Stimulated activated CD8-positive, alpha-beta memory T cell treated with anti-CD3 and anti-CD28 coated beads, Interleukin-7, amount 100 ng/mL, for 1 hour (primary cell): ENCODE measurements at places on chromosomes 3 and 15.

DNA sequence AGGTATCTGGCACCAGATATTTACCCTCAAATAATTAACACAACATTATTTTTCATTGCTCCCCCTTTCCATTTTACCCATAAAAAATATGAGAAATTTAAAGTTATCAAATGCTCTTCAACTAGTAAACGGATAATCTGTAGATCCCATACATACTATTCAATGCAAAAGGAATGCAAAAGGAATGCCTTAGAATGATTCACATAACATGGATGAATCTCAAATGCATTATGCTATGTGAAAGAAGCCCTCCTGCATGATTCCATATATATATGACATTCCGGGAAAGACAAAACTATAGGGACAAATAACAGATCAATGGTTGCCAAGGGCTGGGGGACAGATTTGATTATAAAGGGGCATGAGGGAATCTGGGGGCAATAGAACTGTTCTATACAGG lies 195.7 kb downstream of the STT3B start:
- no peak for DNase-seq

DNA sequence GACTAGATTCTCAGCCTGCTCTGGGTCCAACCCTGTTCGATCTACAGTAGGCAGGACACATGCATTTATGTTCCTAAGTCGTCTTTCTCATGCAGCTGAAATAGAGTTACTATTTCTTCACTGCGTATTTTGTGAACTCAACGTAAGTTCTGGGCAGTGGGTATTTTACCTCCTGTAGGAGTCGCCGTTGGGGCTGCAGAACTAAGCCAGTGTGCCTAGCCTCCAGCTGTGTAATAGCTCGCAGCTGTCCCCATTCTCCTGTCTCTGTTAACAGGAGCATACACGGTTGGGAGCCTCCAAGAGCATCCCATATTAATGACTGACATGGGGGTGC lies 58.4 kb upstream of the HRH1 start:
- no peak for DNase-seq

GRCh38 chr3:125146626-125147490 lies 65.7 kb downstream of the SLC12A8 start:
- no peak for DNase-seq

- no peak for DNase-seq
Measured at GRCh38 chr3:38640661-38641452, 8.6 kb downstream of the SCN5A start.

DNA sequence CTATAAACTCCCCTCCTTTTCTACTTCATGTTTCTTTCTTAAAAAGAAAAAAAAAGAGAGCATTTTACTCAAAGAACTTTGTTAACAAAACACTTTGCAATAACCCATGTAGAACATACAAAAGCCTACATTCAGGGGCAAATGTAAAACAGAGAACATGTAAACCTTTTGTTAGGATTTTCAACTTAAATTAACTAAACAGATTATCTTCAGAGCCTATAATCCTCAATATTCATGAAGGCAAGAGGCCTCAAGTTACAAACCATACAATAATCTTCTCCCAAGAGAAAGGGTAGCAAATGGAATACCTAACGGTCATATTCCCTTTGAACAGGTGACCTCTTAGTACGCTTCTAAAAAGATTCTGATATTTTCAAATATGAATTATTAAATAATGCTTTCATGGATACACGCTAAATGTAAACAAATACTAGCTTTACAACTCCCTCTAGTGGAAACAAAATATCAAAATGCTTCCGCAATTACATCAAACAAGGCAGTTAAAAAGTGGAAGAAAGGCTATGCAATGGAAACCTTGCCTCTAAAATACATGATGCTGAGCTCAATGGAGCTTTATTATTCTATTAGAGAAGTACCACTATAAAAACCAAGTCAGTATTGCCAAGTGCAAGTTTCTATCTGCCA lies 9.9 kb downstream of the CEP152 start:
- DNase-seq, result no peak

DNA sequence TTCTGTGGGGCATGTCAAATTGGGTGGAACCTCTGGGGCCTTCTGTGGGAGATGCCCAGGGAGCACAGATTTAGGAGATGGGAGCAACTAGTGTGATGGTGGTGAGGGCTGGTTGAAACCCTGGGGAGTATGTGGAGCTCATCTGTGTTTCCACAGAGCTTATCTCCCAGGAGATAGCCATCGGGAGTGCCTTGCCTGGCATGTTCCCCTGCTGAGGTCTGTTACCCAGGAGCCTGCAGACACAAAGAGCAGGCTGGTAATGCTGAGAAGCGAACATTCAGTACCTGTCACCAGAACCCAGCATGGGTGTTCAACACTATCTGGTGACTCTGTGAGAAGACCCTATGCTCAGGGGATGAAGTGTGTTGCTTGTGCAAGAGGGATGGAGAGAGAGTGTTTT lies 85.0 kb downstream of the CLSTN2 start:
- DNase-seq, result no peak

GRCh38 chr15:79067969-79068368 lies 22.6 kb downstream of the RASGRF1 start:
- no peak for DNase-seq

DNA sequence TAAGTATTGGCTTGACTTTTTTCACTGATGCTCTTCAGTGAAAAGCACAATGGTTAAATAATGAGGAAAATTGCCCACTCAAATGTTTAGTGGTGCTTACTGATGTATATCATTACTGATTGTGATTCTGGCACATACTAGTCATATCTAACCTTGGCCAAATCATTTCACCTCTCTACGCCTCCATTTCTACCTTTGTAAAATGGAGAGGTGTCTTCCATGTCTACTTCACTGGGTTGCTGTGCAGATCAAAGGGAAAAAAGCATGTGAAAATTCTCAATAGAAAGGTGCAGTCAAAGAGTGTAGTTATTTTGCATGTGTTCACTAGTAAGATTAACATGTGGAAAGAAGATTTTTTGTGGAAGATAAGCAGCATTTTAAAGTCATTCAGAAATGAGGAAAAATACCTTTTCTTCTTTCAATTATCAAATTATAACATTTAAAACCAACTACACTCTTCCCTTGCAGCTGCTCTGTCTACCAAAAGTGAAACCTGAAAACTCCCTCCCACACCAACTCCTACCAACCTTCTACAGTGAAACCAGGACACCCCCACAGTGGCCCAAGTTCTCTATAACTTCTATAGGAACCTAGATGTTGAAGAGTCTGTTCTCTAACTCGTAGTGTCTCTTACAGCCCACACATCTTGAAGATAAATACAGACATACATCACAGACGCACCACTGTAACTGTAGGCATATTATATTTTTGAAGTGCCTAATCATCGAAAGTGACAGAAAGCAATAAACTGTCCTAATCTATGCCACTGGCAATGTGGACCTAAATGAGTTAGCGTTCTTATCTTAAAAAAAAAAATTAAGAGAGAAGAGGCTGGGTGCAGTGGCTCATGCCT lies 1.4 kb downstream of the CD200R1 start:
- no peak for DNase-seq

- DNase-seq, result no peak
Measured at GRCh38 chr3:117355566-117355965, 646.0 kb downstream of the TUSC7 start.

GRCh38 chr15:57476533-57476975 lies 100.2 kb downstream of the CGNL1 start:
- no peak for DNase-seq

- no peak for DNase-seq
Measured at GRCh38 chr15:22974745-22975144, 5.4 kb downstream of the CYFIP1 start.

GRCh38 chr3:84946240-84946639 lies 12.5 kb upstream of the CADM2 start:
- DNase-seq, result no peak

- DNase-seq, result no peak
Measured at GRCh38 chr3:97765336-97765735, 778 bp downstream of the ARL6 start.

GRCh38 chr3:4507024-4507596 lies 14.0 kb downstream of the ITPR1 start:
- DNase-seq, result no peak

DNA sequence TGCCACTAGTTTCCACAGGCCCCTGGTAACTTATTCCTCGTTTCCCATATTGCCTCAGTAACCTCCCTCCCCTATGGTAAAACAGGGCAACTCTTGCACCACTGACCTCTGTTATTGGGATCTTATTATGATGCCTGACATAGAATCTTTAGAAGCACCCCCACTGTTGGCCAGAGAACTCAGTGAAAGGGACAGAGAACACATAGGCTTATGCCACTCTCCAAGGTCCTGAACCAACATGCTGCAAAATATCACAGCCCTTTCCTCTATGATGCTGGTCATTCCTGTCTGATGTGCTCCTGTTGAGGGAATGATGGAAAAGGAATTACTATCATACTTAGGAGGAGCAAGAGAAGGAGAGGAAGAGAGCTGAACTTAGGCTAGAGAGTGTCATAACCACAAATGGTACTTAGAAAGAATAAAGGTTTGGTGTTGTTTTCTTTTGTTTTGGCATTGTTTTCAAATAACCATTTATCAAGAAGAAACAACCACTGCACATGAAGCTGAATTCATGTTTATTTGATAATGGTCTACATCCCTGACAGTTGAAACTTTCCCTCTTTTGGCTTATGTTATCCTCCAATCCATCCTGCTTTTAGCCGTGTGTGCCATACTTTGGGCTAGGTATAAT lies 330.2 kb downstream of the EPHB1 start:
- no peak for DNase-seq
